Heart right ventricle (tissue), 16 donors: ENCODE measurements at places on chromosomes 4 and X. TPM values are rescaled to one million over a fixed set of nuclear protein-coding genes. Genes with fewer than 3 reads are reported as not detected.

DNA sequence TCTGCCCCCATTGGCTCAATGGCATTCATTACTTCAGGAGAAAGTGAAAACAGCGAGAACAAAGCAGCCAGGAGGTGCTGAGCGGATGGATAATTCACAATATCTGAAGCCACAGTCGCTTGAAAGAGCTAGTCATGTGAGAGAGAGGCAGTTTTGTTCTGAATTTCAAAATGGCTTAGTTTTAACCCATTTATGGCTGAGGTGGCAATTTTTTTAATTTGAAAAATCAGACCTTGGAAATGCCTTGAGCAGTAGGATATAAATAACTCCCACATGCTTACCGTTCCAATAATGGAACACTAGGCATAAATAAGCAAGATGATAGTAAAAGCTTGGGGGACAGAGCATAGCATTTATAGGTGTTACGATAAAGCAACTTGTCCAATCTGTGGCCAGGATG, 56.9 kb upstream of the CBR4 start:
- no peak for DNase-seq

DNA sequence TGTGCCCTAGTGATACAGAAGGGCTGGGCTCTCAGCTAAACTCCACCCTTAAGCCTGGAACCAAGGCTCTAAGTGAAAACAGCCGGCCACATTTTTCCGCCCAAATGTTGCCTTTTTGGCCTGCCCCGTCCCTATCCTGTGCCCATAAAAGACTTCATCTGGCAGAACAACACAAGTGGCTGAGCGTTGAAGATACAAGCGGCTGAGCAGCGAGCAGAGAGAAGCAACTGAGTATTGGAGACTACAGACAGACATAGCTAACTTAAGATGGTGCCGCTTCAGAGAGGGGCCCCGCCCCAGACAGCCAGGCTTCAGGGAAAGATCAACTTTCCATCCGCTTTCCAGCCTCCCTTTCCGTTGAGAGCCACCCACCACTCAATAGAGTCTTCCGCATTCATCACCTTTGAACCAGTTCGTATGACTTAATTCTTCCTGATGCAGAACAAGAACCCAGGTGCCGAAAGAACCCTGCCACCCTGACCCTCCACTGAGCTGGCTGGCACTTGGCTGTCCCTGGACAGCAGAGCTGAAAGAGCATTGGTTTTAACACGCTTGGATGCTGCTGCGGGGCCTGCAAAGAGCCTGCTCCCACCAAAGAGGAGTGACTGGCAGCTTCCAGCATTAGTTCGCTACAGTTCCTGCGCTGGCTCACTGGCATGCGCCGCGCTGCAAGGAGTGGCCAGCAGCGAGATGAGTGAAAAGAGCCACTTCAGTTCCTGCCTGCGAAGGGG, 853.2 kb upstream of the INTU start:
- no peak for DNase-seq

- no peak for DNase-seq
Observed at GRCh38 chr4:10983885-10984640, 299.5 kb upstream of the CLNK start.

DNA sequence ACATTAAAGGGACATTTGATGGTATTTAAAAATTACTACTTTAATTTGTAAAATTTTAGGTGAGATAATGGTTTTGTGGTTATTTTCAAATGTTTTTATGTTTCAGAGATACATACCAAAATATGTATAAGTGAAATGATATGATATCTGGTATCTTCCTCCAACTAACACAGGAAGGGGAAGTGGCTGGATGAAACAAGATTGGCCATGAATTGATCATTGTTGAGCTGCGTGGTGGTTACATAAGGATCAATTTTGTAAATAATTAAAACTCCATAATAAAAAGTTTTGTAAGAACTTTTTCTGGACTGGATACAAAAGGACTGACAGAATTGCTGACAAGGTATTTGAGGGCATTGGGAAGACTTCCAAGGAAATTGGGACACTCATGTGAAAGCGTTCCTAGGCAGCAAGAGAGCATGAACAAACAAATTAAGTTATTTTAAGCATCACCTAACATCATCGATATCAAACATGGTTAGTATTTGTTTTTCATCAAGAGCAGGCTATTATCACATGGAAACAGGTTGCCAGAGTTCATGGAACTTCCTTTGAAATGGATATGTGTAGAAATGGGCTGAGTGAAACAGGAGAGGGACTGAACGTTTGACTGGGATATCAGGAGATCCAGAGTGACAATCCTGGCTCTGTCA, 4.4 kb upstream of the PGM2 start:
- DNase-seq: no peak

- no peak for DNase-seq
Observed at GRCh38 chr4:154354883-154355282, 136.7 kb downstream of the DCHS2 start.

DNA sequence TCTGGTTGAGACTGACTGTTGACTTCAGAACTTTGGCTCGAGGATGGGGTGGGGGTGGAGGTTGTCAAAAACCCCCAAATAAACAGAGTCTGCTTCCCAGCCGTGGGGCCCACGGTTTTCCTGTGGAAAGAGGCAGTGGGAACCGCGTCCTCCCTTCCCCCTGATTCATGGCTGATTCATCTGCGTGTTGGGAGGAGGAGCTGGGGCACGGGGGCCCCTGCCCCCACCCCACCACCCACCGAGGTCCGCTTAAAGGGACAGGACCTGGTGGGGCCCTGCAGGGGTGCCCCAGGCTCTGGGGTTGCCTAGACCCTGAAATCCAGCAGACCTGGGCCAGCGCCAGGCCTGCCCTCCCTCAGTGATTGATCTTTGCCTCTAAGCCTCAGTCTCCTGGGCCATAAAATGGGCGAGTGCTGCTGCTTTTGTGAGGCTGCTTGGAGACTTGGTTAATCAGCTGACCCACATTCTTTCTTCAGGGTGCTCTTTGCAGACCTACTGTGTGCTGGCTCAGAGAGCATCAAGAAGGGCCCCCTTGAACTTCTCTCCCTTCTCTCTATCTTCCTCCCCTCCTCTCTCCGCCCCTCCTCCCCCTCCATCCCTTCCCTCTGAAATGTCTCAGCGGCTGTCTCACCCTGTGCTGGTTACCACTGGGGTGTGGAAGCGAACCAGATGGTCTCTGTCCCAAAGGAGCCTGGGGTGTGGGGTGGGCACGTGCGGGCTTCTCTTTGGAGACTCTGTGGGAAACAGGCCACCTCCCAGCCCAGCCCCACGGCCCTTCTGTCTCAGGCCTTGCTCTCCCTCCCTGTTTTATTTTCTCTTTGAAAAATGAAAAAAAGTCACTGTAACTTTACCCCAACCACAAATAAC, 9.1 kb downstream of the HTRA3 start:
- peak; percentile 28 for DNase-seq

GRCh38 chr4:4820261-4820660, 39.2 kb upstream of the MSX1 start:
- DNase-seq: no peak

DNA sequence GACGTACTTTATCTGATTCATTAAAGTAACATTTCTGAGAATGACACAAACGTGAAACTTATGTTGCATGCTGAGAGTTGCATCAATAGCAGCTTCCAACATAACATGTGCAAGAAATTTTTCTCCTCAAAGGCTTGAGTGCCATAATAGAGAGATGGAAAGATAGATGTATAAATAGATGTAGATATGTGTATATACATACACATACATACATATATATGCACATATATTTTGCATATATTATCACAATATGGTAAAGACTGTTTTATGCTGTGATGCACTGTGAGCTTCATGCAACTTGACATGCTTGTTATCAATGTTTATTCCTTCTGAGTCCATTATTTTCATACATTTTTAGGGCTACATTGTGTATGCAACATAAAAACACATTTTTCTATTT, 270.6 kb upstream of the GALNTL6 start:
- DNase-seq: no peak

DNA sequence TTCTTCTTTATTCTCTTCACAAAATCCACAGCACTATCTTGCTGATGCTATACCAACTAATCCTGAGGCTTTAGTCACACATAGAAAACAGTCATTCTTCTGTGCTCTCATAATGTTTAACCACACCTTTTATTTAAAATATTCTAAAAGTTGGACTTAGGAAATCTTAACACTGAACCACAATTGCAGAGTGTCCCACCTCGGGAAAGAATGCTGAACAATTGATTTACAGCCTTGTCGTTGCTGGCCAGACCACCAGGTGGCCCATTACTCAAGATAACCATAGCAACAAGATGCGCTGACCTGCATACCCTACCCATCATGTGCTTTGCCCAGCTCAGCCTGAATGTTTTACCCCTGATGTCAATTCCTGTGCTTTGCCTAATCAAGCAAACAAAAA, 100.8 kb downstream of the ARSJ start:
- DNase-seq: no peak

GRCh38 chr4:168832763-168833575, 177.1 kb downstream of the CBR4 start:
- DNase-seq: peak; percentile 53

DNA sequence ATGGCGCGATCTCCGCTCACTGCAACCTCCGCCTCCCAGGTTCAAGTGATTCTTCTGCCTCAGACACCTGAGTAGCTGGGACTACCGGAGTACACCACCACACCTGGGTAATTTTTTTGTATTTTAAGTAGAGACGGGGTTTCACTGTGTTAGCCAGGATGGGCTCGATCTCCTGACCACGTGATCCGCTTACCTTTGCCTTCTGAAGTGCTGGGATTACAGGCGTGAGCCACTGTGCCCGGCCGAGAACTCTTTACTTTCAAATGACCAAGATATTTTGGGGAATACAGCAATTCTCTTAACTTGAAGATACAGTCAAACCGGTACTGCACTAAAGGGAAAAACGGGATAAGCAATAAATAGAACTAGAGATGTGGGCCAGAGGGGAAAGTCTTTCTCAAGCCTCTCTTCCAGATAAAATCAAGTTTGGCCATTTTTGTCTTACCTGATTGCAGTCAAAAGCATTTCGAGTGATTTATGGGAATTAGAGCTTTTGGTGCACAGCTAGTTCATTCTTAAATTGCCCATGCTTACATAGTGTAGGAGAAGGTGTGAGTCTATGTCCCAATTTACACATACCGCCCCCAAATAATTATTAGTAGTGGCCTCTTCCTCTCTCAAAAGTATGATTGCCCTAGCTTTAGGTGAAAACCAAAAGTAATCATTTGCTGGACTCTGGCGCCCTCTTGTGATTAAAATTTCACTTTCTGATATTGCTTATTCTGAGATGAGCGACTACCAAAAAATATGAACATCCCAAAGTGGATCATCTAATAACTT, 53.2 kb upstream of the ABCG2 start:
- peak; percentile 56 for DNase-seq

DNA sequence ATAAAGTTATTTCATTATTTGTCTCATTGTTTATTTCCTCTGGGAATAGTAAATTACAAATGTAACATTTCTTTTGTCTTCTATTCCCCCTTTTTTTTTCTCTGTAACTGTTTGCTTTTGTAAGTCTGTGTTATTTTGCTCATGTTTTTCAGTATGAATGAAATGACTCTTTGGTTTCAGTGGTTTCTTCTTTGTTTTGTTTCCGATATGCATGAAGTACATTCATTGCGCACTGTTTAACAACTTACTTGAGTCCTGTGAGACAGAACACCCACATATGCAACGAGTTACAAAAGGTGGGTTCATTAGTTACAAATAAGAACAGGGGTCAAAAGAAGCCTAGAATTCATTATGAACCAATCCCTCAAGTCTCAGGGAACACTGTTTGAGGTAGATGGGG, 175.0 kb upstream of the UGT8 start:
- no peak for DNase-seq

DNA sequence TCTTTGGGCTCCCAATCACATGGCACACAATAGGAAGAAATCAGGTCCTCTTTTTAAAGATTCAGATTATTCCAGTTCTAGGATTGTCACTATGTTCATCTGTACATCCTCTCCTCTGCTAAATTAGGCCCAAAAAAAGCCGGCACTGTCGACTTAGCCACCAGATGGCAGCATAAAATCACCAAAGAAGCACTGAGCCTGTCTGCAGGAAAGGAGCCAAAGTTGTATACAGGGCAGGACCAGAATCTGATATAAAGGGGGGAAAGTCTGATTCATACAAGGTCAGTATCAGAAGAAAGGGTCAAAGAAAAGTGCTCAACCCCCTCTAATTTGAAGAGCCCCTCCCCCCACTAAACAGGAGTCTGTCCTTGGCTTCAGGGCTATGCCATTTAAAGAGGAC, 292.5 kb downstream of the CHIC1 start:
- DNase-seq: peak; percentile 47

DNA sequence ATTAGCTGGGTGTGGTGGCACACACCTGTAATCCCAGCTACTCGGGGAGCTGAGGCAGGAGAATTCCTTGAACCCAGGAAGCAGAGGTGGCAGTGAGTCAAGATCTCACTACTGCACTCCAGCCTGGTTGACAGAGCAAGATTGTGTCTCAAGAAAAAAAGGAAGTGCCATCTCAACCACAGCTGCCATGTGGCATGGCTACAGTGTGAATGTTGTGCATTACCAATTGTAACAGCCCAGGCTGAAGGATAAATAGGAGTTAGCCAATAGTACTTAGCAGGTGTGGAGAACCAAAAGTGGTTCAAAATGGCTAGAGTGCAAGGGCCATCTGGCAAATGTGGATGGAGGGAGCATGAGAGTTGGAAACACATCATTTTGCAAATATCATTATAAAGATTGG, 28.9 kb downstream of the SLC25A5 start:
- no peak for DNase-seq

DNA sequence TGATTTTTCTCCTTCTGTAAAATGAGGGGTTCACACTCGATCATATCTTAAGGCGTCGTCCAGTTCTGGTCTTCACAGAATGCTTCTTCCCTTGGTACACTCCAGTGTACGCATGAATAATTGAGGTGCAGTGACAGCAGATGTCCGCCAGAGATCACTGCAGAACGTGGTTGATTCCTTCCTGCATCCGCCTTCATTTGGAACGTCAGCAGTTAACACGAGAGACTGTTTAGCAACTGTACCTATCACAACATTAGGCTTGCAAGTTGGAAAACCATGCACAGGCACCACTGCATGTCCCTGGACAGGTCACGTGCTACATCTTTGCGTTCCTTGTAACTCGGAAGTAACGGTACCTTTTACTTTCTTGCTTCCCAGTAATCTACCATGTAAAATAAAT, 66.0 kb upstream of the GEMIN8 start:
- peak; percentile 3 for DNase-seq

- no peak for DNase-seq
Observed at GRCh38 chr4:140808256-140808655, 52.1 kb upstream of the TBC1D9 start.

DNA sequence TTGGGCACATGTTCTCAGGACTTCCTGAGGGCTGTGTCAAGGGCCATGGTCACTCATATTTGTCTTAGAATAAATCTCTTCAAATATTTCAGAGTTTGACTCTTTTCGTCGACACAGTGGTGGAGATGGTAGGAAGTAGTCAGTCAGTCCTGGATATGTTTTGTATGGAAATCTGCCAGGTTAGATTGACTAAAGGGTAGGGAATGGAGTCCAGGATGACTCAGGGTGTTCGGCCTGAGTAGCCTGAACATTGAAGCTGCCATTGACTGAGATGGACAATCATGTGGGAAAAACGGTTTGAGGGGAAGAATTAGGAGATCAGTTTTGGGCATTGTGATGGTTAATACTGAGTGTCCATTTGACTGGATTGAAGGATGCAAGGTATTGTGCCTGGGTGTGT, 177.1 kb upstream of the CENPE start:
- DNase-seq: no peak

Gene GRIA2
- not detected for total RNA-seq

Gene RLIM
- total RNA-seq: 37.6 TPM

Gene PASD1
- total RNA-seq: not detected

Gene SHROOM2
- total RNA-seq: 0.21 TPM

Gene MAB21L2
- 0.15 TPM for total RNA-seq

Gene IL2RG
- 3.4 TPM for total RNA-seq

Gene MMRN1
- 3.8 TPM for total RNA-seq

Gene H2BW2
- total RNA-seq: not detected
